Stimulated activated memory B cell treated with anti-CD40 and anti-IgM and Interleukin-4, amounts not matched to agents 10 μg/mL and 1 μg/mL and 100 μg/mL, for 72 hours (primary cell): ENCODE measurements at places on chromosomes 3 and 15.

GRCh38 chr15:45116482-45117307 lies 2.6 kb downstream of the DUOXA2 start:
- ATAC-seq, result no peak

DNA sequence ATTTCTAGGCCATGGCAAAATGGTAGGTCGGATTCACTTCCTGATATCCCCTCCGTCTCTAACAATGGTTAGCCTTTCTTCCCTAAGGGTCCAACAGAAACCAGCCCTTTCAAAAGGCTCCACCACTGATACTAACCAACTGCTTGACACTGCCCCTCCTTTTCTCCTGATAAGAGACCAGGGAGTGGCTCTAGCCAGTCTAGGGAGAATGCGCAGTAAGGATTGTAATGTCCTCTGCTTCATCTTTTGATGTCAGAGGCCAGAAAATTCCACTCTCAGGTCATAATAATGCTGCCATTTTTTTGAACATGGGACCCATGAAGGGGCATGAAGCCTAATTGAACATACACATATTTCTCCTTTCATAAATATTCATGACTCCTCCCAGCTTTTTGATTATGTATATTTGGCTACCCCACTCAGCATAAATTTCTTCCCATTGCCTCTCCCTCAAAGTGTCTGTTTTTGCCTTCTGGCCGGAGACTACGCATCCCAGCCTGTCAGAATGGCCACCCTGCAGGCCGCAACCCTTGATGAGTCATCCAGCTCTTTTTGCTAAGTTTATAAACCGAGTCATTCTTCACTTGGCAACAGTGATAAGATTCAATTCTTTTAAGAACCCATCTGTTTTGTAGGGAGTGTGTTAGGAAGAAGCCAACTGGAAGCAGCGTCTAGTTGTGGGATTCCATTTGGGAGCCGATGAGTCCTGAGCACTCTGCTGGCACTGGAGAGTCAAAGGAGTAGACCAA lies 189.0 kb upstream of the MCTP2 start:
- ATAC-seq, result no peak

DNA sequence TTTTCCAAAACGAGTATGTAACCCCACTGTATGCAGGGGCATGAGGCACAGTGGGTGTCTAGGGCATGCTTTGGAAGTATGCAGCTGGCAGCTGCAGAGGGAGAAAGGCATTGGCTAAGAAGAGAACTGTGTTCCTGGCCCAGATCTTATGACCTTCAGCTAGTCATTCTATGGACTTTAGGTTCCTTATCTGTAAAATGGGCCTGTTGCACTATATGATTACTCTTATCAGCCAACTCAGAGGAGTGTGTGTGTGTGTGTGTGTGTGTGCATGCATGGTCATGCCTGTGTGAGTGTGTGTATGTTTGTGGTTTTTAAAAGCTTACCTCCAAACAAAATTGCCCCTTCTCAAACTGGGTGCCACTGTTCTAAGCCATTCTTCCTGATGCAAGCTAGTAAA lies 27.4 kb upstream of the CHST2 start:
- no peak for ATAC-seq

DNA sequence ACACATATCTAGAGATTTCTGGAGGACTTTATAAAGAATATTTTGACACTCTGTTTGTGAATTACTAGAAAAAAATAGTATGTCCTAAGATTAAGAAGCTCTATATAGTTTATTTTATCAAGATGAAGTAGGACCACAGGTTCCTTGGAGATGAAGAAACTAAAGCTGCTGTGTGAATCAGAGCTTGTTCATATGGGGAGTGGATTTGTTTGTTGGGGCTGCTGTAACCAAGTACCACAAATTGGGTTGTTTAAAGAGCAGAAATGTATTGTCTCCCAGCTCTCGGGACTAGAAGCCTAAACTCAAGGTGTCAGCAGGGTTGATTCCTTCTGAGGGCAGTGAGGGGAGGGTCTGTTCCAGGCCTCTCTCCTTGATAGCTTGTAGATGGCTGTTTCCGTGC lies 270.6 kb upstream of the UMPS start:
- no peak for ATAC-seq

DNA sequence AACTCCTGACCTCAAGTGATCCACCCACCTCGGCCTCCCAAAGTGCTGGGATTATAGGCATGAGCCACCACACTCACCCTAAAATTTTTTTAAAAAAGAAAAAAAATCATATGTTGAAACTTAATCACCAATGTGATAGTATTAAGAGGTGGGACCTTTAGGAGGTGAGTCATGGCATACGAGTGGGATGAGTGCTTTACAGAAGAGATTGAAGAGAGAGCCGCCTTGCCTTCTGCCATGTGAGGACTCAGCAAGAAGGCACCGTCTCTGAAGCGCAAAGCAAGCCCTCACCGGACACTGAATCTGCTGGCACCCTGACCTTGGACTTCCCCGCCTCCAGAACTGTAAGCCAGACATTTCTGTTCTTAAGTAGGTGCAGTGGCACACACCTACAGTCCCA lies 5.5 kb downstream of the ARPIN start:
- no peak for ATAC-seq

DNA sequence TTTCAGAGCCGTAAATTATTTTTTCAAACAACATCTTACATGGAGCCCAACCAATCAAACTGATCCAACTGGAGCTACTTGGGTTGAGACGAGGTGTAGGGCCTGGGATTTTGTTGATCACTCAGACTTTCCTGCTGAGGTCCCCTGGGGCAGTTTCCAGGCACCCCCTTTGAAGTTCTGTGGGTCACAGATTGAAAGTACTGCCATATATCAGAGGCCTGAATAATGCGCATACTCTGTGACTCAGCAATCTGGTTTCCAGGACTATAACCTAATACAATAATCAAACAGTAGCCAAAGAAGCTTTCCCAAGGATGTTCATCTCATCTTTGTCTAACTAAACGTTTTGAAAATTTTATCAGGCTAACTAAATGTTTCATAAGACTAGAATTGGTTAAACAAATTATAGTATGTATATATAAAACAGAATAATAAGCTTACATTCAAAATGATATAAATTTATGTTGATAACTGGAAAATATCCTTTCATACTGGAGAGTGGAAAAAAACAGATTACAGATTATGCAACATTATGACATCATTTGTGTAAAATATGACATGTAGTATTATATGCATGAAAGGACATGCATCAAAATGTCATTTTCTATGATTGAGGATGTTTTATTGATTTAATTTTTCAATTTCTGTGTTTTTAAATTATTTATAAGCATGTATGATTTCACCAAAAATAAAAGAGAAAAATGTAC lies 617.1 kb downstream of the NTRK3 start:
- ATAC-seq, result no peak

DNA sequence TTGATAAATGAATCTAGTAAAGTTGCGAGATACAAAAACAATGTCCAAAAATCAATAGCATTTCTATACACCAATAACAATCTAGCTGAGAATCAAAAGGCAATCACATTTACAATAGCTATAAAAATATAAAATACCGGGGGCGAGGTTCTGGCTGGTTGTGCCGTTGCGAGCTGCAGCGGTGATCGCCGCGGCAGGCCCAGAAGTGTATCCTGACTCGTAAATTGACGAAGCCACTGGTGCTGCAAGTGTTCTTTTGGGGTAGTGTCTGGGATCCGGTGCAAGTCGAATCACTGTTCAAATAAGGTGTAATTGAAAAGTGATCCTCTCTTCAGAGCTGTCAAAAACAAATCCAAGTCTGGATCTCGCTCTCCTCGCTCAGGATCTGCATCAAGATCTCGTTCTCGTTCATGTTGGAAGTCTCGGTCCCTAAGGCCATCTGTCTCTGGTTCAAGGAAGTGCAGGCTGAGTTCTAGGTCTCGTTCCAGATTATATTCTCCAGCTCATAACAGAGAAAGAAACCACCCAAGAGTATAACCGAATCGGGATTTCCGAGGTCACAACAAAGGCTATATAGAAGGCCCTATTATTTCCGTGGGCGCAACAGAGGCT lies 80.1 kb upstream of the STT3B start:
- no peak for ATAC-seq

DNA sequence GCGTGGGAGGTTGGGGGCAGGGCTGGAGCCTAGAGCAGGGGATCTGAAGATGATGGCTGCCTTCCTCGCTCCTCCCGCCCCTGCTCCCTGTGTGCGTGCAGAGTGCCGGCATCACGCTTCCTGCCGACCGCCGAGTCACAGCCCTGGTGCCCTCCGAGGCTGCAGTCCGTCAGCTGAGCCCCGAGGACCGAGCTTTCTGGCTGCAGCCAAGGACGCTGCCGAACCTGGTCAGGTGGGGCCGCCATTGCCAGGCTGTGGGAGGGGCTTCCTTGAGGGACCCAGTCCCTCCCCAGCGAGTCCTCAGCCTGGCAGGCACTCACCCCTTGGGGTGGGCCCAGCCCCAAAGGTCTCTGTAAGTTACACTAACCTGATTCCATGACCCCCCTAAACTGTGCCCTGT lies 17.6 kb downstream of the STAB1 start:
- no peak for ATAC-seq

DNA sequence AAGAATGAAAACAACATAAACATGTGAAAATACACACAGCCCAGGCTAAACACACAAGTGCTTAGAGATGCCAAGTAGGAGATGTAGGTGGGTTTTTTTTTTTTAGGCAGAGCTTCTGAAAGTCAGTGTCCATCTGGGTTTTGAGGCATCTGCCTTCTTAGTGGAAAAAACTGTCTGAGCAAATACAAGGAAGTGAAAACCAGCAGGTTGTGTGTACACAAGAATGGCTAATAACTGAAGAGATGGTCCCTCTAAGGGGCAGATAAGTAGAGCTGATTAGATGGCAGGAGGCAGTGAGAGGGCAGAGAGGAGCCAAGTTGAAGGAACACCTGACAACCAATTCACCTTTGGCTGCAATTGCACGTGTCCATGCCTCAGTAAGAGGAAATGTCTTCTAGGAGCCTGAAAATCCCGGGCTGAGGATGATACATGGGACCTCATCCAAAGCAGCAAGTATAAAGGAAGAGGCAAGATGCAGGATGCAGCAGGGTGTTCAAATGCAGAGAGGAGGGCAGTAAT lies 34.9 kb downstream of the CYP19A1 start:
- peak; percentile 68 for ATAC-seq

- ATAC-seq, result peak; percentile 78
These were observed 30.6 kb upstream of the GPR160 start for GRCh38 chr3:170007031-170007663.

GRCh38 chr3:128616516-128617269 lies 33.9 kb downstream of the RPN1 start:
- no peak for ATAC-seq
